ENCODE measurements at places on chromosomes 4 and X.

DNA sequence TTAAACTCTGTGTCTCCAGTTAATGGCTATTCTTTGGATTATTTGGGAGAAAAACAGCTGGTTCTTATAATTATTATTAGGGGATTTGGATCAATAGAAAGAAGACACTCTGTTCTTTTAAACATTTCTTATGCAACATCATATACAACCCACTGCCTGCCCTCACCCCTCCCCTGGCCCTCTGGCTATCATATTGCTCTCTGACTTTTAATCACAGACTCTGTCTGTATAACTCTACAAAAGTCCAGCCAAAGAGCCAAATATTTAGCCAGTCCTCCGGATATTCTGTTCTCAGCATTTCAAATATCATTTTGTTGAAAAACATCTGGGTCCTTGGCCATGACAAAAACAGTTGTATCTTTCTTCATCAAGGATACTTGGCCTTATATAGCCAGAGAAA lies 19.0 kb upstream of the PACRGL start:
- no peak for DNase-seq

DNA sequence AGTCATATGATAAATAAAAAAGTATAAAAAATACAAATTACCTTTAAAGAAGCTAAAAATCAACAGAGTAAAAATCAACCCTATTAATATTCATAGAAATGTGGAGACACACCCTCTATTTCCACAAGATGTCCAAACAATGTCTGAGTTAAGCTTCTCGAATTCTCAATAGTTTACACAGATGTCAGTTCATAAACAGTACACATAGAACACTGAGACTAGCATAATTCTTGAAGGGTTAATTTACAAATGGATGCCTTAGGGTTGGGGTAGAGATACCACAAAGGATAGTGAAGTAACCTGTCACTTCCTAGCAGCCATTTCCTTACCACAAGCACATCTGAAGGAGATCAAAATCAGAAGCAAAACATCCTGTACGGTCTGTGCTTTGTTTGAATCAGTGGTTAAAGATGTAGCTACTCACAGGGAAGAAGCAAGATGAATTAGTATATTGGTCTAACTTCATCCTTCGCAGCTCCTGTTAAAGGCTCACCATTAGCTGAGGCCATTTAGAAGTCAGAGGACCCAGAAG lies 2393.9 kb downstream of the ARAP2 start:
- no peak for DNase-seq

- DNase-seq: no peak
Measured at GRCh38 chr4:10118048-10119004, 1.7 kb upstream of the WDR1 start.

- DNase-seq: no peak
Measured at GRCh38 chrX:17082831-17083230, 136.4 kb downstream of the REPS2 start.

- no peak for DNase-seq
Measured at GRCh38 chrX:5976332-5976731, 252.3 kb downstream of the NLGN4X start.
